Tongue (tissue), 3 donors: ENCODE measurements at places on chromosomes 13 and 19. TPM values are rescaled to one million over a fixed set of nuclear protein-coding genes. Genes with fewer than 3 reads are reported as not detected.

Gene FOSB
- 5.0 TPM for total RNA-seq

Gene PROZ
- not detected for total RNA-seq

Gene RFPL4AL1
- not detected for total RNA-seq

Gene EXOC3L2
- total RNA-seq = 4.0 TPM

Gene CEACAM3
- total RNA-seq = not detected

Gene PEAK3
- not detected for total RNA-seq

Gene MTUS2
- total RNA-seq = 11.2 TPM

Gene IZUMO2
- total RNA-seq = not detected

Gene DCT
- total RNA-seq = 0.62 TPM

Gene ZNF850
- total RNA-seq = 4.2 TPM

Gene RNF225
- not detected for total RNA-seq

Gene ZNF578
- 7.0 TPM for total RNA-seq

Gene MEIS3
- 9.9 TPM for total RNA-seq

Gene TNFAIP8L1
- 12.0 TPM for total RNA-seq

Gene ATXN8OS
- not detected for total RNA-seq

Gene SIGLEC12
- total RNA-seq = not detected

Gene CDC42EP5
- 24.5 TPM for total RNA-seq

Gene MBD3L2
- not detected for total RNA-seq

Gene FPR3
- total RNA-seq = 1.4 TPM

Gene FUT6
- total RNA-seq = 4.9 TPM

Gene IFT88
- total RNA-seq = 20.9 TPM

Gene ZNF729
- total RNA-seq = 0.10 TPM

Gene NTF4
- total RNA-seq = 6.5 TPM

Gene YIF1B
- total RNA-seq = 24.2 TPM

Gene TGDS
- total RNA-seq = 14.1 TPM

Gene HSH2D
- 1.1 TPM for total RNA-seq

Gene KCNC3
- total RNA-seq = 1.0 TPM
